ENCODE measurements at places on chromosomes 4 and X.

DNA sequence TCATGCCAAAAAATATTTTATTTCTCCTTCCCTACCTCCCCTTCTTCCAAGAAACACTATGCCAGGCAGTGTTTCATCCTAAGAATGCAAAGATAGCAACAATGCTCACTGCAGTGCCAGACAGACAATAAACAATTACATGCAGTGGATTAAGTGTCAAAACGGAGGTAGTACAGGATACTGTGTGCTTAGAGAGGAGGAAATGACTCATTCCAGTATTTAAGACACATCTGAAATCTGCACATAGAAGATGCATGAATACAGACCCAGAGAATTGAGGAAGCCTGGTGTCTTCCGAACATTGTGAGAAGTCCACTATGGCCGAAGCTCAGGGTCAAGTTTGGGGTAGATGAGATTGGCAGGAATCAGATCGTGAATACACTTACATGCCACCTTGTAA lies 326.4 kb downstream of the PPP3CA start:
- DNase-seq, result no peak

GRCh38 chr4:169870507-169870906 lies 112.8 kb upstream of the HPF1 start:
- no peak for DNase-seq

- DNase-seq, result no peak
Measured at GRCh38 chrX:148723551-148723950, 223.1 kb downstream of the AFF2 start.

GRCh38 chr4:140777386-140777785 lies 21.2 kb upstream of the TBC1D9 start:
- DNase-seq, result no peak

- DNase-seq, result no peak
Measured at GRCh38 chr4:9769321-9769720, 12.1 kb upstream of the DRD5 start.

DNA sequence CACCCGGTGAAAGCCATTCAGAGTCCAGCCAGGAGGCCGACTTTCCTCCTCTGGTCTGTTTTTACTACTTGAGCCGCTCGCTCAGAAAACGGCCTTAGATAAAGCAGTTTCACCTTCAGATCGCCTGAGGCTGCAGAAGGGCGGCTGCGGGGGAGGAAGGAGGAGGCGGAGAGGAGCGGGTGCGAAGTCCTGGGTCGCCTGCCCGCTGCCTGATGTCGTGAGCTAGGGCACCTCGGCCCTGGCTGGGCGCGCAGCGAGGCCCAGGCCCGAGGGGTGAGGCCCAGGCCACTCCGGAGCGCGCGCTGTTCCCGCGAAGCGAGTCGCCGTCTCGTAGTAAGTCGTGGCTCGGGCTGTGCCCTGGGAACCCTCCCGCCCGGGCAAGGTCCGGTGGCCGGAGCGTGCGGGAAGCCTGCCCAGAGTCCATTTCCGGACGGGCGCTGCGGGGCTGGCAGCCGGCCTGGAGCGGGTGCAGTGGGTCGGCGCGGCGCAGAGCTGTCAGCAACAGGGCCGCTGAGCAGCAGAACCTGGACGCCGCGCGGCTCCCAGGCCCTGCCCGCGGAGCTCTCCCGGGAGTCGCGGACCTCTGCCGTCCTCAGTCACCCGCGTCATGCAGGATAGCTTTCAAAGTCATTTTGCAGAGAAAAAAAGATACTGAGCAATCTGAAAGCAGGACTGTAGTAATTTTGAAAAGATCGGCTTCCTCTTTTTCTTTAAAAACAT lies 18.6 kb downstream of the TRIM2 start:
- peak; percentile 27 for DNase-seq

- DNase-seq, result no peak
Measured at GRCh38 chrX:110989447-110989846, 106.5 kb upstream of the PAK3 start.

DNA sequence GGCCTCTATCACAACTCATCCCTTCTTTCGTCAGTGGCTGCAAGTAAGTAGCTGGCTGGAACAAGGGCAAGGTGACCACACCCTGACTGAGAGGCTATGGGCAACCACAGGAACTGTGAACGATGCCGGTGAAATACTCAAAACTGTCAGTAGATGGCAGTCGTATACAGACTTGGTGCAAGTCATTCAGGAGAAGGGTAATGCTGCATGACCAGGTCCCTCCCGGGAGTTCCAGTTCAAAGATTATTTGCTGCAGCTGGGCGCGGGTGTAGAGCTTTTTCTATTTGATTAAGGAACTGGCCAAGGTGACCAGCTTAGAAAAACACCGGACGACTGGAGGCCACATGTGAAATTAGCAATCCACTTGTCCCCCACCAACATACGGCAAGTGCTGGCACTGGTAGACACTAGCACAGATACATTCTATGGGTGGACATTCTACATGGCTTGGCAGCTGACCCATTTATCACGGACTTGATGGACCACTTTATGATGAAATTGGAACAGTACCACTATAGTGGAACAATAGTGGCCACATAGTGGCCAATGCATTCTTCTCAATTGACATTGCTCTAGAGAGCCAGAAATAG lies 726.6 kb downstream of the TRAM1L1 start:
- DNase-seq, result no peak

GRCh38 chr4:126174627-126175026 lies 859.9 kb downstream of the FAT4 start:
- no peak for DNase-seq

GRCh38 chr4:113272523-113272922 lies 223.1 kb downstream of the ANK2 start:
- no peak for DNase-seq

- DNase-seq, result no peak
Measured at GRCh38 chr4:5048721-5049120, 2.6 kb upstream of the STK32B start.

DNA sequence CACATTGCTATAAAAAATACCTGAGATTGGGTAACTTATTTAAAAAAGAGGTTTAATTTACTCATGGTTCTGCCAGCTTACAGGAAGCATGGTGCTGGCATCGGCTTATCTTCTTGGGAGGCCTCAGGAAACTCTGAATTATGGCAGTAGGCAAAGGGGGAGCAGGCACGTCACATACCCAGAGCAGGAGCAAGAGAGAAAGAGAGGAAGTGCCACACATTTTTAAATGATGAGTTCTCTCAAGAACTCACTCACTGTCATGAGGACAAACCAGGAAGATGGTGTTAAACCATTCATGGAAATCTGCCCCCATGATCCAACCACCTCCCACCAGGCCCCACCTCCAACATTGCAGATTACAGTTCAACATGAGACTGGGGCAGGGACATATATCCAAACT lies 10.0 kb upstream of the AFF1 start:
- no peak for DNase-seq

DNA sequence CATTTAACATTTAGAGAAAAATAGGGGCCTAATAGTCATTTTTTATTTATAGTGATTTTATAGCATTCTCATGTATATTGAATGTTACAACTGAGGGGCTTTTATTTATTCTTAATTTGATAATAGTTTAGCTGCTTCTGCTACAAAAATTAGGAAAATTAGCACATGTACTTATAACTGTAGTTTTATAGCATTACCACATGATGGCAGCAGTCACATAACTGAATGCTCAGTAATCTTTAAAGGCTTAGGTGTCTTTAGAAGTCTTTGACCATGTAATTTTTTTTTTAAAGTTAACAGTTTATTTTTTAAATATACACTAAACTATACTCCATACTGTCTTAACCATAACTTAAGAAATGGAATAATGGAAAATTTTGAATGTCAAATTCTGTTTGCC lies 136.6 kb downstream of the STAG2 start:
- DNase-seq, result no peak

- no peak for DNase-seq
Measured at GRCh38 chr4:19739101-19739651, 512.5 kb upstream of the SLIT2 start.

DNA sequence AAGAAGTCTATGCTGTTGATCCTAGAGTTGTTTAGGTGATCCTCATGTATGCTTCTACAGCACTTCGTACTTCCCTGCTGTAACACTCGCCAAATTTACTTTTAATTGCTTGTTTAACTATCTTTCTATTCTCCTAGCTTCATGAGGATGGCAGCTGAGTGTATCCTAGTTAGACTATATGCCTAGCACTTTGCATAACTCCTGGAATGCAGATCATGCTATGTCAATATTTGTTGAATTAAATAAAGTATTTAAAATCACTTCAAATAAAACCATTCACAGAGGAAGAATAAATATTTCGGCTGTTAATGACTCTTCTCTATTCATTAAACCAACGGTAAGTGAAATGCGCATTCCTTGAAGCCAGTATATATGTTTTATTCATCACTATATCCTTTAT lies 55.1 kb downstream of the F9 start:
- no peak for DNase-seq

DNA sequence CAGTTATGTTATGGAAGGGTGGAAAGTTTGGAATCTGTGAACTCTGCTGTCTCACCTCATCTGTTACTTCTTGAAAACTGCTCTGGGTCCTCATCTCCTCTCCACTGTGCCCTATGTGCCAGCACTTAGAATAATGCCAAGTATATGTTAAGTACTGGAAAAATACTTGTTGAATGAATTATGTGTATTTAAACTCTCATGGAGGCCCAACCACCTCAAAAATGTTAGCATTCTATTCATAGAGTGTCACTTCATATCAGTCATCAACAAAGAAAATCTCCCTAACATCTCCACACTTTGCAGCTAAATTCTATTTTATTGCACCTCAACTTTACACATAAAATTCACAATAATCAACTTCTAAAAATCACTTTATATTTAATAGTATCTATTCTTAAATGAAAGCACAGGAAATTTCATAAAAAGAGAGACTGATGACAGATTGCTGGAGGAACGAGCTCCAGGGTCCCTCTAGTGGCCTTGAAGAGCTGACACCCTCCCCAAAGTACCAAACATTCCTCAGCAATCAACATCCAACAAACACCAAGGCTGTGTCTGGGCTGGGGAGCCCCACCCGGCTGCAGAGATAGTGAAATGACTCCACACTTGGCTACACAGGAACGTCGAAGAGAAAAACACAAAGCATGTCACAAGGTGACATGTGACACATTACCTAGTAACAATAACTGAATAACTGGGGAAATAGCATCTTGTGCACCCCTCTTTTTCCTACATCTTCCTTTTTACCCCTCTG lies 45.8 kb downstream of the SLC39A8 start:
- peak; percentile 17 for DNase-seq

DNA sequence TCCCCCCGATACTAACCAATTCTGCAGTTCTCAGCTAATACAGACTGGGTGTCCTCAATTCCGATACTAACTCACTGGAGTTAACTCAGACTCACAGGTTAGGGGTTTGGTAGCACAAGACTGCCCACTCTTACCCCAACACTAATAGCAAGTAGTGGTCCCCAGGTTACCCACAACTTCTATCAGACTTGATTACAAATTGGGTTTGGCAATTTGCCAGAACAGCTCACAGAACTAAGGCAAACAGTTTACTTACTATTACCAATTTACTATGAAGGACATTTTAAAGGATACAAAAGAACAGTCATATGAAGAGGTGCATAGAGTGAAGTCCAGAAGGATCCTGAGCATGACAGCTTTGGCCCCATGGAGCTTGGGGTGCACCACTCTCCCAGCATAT lies 201.8 kb upstream of the VCX start:
- DNase-seq, result no peak

DNA sequence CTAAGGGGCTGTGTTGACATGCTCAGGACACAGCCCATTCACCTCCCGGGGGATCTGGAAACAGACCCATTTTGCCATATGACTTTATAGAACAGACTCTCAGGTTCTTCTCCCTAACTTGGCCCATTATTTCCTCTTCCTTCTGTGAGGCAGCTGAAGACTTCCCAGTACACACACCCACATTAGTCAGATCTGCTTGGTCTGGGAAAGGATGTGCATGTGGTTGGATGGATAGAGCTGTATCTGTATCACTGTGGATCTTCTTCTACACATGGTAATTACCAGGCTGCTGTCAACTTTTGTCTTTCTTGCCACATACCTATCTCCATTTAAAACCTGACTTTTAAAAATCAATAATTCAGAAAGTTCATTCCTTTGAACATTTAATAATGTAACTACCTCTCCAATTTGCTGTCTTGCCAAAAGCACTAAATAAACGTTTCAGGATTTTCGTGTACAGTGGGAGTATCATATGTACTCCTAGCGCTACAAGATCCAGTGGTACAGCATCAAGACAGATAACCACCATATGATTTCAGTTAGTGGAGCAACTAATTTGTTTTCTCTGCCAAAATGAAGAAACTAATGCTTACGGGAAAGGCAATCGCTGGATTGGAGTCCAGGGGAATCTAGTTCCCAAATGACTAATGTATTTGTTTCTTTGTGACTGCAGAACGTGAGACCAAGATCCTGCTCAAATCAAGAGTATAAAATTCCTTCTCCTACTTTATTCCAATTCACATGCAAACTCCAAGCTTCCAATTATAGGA lies 134.1 kb upstream of the MAP3K15 start:
- DNase-seq, result no peak

DNA sequence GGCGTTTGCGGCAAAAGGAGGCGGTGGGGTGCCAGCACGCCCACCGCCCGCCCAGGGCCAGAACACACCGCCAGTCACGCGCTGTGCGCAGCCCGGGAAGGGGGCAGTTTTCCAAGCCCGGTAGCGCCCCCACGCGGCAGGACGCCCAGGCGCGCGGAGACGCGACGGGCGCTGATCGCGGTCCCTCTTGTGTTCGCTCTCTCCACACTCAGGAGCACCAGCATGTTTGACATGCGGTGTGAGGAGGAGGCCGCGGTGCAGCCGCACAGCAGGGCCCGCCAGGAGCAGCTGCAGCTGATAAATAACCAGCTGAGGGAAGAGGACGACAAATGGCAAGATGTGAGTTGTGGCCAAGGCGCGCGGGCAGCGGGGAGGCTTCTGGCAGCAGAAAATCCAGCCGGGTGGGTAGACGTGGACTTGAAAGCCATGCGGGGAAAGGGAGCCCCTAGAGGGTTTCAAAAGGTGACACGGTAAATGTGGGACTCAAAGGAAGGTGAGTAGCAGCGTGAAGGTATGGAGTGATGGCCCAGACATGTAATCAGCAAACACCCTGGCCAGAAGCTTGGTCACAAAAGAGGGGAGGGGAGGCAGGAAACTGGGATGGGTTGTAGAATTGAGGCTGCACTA lies 104.1 kb downstream of the PHOX2B start:
- DNase-seq, result no peak

GRCh38 chr4:38088321-38088720 lies 128.1 kb downstream of the PTTG2 start:
- no peak for DNase-seq

- no peak for DNase-seq
Measured at GRCh38 chr4:16351161-16351560, 124.9 kb upstream of the TAPT1 start.

DNA sequence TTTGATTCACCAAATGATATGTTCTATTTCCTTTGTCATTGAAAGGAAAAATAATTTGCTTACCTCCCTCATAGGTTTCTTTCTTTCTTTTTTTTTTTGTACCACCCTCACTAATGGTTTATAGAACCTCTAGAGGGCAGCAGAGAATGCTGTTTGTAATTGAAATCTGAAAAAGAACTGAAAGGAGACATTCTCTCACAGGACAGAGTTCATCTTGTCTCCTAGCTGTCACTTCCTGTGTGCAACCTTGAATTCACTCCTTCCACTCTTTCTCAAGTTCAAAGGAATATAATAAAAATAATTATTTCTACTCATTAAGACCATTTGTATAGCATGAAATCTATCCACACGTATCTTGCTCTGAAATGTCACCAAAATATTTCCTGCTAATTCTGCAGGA lies 51.0 kb downstream of the GUCY1B1 start:
- DNase-seq, result no peak

- DNase-seq, result no peak
Measured at GRCh38 chr4:113835005-113835404, 73.5 kb upstream of the CAMK2D start.

- DNase-seq, result no peak
Measured at GRCh38 chrX:47648376-47648775, 2.0 kb downstream of the ELK1 start.

GRCh38 chrX:144840616-144841015 lies 406.7 kb upstream of the SPANXN1 start:
- DNase-seq, result no peak

Measured in activated CD8-positive, alpha-beta memory T cell treated with anti-CD3 and anti-CD28 coated beads, Interleukin-2, amount 50 U/mL, for 4 hours (primary cell).